ENCODE measurements at places on chromosomes 7 and 10.

- DNase-seq: no peak
Observed at GRCh38 chr10:102150970-102151773, 1.0 kb upstream of the NOLC1 start.

- no peak for DNase-seq
Observed at GRCh38 chr10:66537186-66537585, 388.6 kb upstream of the LRRTM3 start.

GRCh38 chr7:41336455-41336952 lies 366.4 kb downstream of the INHBA start:
- DNase-seq: no peak

DNA sequence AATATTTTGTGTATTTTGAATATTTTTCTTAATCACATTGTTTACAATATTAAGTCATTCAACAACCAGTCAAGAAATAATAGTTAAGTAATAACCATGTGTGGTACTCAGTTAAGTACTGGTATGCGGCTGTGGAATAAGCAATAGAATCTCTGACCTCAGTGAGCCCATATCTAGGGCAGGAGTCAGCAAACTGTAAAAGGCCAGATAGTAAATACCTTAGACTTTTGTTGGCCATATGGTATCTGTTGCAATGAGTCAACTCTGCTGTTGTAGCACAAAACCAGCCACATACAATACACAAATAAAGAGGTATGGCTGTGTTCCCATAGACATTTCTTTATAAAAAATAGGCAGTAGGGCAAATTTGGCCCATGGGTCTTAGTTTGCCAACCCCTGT lies 311.6 kb upstream of the SEMA3A start:
- DNase-seq: no peak

DNA sequence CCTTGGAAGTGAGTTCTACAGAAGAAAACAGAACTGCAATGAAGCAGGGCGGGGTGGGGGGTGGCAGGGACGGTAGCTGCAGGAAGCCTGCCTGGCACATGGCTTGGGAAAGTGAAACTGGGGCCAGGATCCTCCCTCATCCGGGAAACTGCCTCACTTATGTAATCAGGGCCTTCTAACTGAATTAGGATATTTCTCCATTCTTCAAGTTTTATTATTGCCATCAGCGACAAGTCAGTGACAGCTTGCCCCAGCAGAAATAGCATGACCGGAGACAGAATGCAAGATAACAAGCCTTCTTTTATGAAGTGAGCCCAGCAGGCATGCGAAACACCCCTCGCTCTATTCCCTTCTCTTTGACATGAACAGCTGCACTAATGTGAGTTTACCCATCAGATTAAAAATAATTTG lies 77.5 kb upstream of the CACUL1 start:
- no peak for DNase-seq

DNA sequence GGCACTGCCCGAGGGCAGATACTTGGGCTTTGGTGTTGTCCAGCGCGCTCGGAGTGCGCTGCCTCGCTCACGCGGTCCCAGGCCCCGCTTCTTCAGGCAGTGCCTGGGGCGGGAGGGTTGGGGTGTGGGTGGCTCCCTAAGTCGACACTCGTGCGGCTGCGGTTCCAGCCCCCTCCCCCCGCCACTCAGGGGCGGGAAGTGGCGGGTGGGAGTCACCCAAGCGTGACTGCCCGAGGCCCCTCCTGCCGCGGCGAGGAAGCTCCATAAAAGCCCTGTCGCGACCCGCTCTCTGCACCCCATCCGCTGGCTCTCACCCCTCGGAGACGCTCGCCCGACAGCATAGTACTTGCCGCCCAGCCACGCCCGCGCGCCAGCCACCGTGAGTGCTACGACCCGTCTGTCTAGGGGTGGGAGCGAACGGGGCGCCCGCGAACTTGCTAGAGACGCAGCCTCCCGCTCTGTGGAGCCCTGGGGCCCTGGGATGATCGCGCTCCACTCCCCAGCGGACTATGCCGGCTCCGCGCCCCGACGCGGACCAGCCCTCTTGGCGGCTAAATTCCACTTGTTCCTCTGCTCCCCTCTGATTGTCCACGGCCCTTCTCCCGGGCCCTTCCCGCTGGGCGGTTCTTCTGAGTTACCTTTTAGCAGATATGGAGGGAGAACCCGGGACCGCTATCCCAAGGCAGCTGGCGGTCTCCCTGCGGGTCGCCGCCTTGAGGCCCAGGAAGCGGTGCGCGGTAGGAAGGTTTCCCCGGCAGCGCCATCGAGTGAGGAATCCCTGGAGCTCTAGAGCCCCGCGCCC lies at the start of gene NPY:
Gene NPY (plus strand): TSS at position 294 of the 802 bp plus-strand sequence. CDS start 1,051 bp downstream, outside the sequence.
- DNase-seq: peak; percentile 12

DNA sequence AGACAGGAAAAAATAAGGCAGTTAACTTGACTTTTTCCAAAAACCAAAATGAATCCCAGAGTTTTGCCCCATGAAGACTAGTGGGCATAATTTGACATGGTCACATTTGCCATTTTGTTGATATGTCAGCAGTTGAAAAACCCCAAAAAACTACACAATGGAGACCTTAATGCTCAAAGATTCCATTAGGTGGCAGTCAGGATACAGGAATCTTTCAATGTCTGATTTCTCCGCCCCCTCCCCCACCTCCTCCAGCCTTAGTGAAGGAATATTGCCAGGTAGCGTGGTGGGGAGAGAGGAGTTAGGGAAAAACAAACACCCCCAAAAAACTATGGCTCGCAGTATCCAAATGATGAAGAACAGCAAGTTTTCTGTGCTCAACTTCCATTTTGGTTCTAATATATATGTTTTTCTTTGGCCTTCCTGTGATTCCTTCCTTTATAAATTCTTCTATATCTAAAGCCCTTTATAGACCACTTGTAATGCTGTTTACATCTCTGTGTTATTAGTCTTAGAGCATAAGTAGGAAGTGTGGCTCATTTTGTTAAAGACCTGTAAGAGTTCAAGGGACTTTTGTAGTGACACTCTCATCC lies 6.7 kb upstream of the SMNDC1 start:
- DNase-seq: peak; percentile 41

- no peak for DNase-seq
Observed at GRCh38 chr10:73509695-73510094, 13.9 kb upstream of the PPP3CB start.

GRCh38 chr7:30703756-30704155 lies 21.5 kb upstream of the CRHR2 start:
- no peak for DNase-seq

- DNase-seq: no peak
Observed at GRCh38 chr10:30398193-30398592, 35.8 kb upstream of the MAP3K8 start.

GRCh38 chr7:55016061-55016745 lies 2.6 kb upstream of the EGFR start:
- DNase-seq: no peak

GRCh38 chr7:72053292-72053691 lies 358.8 kb downstream of the CALN1 start:
- no peak for DNase-seq

DNA sequence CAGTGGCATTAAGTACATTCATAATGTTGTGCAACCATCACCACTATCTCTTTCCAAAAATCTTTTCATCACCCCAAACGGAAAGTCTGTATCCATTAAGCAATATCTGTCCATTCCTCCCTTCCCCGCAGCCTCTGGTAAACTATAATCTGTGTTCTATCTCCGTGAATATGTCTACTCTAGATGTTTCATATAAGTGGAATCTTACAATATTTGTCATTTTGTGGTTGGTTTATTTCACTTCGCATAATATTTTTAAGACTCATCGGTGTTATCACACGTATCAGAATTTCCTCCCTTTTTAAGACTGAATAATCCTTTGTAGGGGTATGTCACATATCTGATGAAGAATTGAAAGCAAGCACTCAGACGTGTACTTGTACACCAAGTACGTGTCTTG lies 86.0 kb upstream of the FGFR2 start:
- no peak for DNase-seq

GRCh38 chr10:48943096-48943495 lies 3.5 kb upstream of the LRRC18 start:
- DNase-seq: no peak

GRCh38 chr10:126160971-126161630 lies 227.2 kb downstream of the ADAM12 start:
- DNase-seq: no peak

DNA sequence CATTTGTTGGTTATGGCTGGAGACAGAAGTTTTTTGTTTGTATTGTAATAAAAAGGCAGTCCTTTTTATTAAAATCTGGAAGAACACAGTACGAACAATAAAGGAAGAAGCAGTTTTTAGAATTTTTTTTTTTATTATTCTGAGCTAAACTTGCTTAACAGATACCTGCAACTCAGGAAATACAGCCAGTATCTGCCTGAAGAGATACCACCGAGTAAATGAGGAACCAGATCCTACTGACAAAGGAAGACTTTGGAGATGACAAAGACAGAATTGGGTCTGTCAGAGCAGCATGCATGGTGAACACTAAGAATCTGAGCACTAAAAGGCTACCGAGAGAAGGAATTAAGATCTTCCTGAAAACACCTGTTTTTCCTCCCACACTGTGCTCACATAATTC lies 1335.9 kb upstream of the SORCS1 start:
- no peak for DNase-seq

DNA sequence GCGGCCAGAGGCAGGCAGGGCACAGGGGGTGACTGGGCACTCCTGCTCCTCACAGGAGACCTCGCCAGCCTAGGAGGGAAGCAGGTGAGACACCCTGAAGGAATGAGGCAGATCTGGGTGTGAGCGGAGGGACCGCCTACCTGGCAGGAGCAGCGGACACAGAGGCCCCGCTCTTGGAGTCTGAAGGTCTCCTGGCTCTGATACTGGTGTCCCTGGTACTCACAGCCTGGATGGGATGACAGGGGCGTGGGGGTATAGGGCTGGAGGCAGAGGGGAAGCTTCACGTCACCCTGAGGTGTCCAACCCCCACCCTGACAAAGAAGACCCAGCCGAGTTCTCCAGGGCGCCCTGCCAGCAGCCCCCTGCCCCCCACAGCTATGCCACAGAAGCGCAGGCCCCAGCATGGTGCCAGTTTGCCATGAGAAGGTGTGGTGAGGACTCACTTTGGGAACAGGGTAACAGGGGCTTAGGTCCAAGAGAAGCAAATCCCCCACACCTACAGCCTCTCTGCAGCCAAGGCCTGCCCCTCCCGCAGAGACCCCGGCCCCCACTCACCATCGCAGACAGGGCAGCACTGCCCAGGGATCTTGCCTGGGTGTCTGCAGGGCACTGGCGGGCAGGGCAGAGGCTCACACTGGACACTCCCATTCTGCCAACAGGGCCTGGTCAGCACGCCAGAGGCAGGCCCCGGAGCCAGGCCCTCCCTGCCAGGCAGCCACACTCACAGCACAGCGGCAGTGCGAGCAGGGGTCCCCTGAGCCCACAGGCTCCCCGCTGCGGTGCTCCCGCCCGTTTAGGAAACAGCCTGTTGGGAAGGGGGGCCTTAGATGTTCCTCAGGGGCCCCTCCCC lies 17.0 kb downstream of the KCP start:
- DNase-seq: no peak

- DNase-seq: no peak
Observed at GRCh38 chr7:149884016-149884415, 10.2 kb downstream of the ATP6V0E2 start.
